ENCODE measurements at places on chromosomes 3 and 15. TPM values are rescaled to one million over a fixed set of nuclear protein-coding genes. Genes with fewer than 3 reads are reported as not detected.

BCHE gene
- 30.8 TPM for total RNA-seq

RTP1 gene
- not detected for total RNA-seq

UNC13C gene
- not detected for total RNA-seq

CASR gene
- 0.16 TPM for total RNA-seq

MYL3 gene
- total RNA-seq: 0.37 TPM

MBD4 gene
- 25.8 TPM for total RNA-seq

DNA sequence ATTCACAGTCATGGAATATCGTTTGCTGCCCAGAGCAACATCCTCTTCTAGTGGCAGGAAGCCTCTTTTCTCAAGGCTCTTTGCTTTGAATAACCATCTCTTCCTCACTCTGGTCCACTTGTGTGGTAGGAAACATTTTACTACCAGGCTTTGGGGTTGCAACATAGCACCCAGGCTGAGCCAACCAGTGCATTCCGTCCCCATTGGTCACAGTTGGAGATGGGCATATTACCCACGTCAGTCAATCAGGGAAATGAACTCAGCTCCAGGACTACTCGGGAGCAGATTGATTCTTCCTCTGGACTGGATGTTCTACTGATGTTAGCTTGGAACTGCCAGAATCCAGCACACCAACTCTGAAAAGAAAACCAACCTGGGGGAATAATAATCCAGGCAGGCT lies 4.2 kb upstream of the PEX5L start:
- H3K36me3 ChIP-seq: no peaks in the 10 kb centered on the region
- DNase-seq: no peak
- no peaks in the 10 kb centered on the region for H3K4me1 ChIP-seq
- H3K27ac ChIP-seq: no peak overlapping the region

DNA sequence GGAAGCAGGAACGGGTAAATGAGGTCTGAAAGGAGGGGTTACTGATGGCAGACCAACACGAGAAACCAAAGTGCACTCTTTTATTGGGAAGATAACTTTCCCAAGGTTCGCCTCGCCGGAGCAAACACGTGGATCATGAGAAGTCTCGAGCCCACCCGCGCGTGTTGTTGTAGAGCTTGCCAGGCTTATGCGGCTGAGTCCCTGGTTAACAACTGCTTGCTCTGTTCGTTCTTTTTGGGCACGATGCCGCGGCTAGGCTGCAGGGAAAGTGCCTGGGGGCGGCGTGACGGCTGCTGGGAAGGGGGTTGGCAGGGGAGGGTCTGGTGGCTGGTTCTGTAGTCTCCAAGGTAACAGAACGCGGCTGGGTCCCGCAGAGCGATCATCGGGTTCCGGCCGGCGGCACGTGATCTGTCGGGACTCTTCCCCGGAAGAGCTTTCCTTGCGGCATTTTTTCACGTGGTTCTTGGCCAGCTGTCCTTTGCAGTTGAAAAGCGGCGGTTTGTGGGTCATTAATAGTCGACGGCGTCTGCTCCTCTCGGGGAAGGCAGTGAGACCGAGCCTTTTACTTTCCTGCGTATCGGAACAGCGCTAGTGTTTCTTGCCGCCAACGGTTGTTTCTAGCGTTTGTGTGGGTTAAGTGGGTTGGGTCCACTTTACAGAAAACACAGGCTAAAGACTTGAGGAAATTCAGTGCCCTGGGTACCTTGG lies 1.5 kb downstream of the MGA start:
- DNase-seq: peak; percentile 76
- no peaks in the 10 kb centered on the region for H3K27me3 ChIP-seq

GRCh38 chr3:128495435-128495970 lies 2.5 kb upstream of the GATA2 start:
- peaks cover 15% of the 10 kb centered on the region for H3K27me3 ChIP-seq
- H3K4me3 ChIP-seq: no peak overlapping the region
- no peak overlapping the region for H3K27ac ChIP-seq
- H3K4me1 ChIP-seq: peaks cover 2% of the 10 kb centered on the region
- no peak for DNase-seq

- no peaks in the 10 kb centered on the region for H3K36me3 ChIP-seq
- H3K27ac ChIP-seq: peak overlapping the region; percentile 93
- peak overlapping the region; percentile 6 for H3K4me3 ChIP-seq
- no peaks in the 10 kb centered on the region for H3K27me3 ChIP-seq
Observed at GRCh38 chr3:105865867-105866350, 2.9 kb downstream of the CBLB start.

DNA sequence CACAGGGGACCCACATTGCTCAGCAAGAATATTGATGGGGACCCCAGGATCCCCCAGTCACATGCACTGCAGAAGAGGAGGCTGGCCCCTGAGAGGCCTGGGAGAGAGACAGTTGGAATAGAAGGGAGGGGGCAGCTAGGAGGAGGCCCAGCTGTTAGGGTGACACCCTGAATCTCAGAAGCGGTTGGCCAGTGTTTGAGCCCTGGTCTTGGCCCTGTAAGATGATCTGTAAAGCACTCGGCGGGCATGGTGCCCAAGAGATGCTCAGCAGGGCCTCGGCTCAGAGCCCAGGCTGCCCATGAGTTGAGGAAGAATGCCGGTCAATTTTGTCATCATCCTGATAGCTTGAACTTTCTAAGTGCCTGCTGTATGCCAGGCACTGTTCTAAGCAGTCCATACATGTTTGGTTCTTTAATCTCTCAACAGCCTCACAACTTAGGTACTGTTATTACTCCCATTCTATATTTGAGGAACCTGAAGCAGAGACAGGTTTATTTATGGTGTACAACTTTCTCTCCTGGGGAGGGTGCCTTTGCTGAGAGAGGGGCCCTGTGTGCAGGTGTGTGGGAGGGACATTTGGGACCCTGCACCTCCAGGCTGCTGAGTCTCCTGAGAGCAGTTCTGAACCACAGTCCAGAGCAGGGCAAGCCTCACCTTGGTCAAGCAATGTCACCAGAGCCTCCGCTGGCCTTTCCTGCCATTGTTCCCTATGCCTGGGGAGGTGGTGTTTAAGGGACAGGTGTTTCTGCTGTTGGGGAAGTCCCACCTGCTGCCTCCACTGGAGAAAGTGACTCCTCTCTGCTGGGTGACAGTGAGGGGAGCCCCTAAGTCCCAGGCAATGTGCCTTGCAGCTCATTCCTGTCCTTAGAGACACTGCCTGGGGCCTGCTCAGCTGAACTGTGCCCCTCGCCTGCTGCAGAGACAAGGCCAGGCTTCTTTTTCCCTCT lies 26.0 kb downstream of the SLC6A6 start:
- no peak overlapping the region for H3K27ac ChIP-seq
- peaks cover 2% of the 10 kb centered on the region for H3K4me1 ChIP-seq
- no peak overlapping the region for H3K4me3 ChIP-seq
- H3K36me3 ChIP-seq: no peaks in the 10 kb centered on the region
- peaks cover 12% of the 10 kb centered on the region for H3K27me3 ChIP-seq
- DNase-seq: no peak

DNA sequence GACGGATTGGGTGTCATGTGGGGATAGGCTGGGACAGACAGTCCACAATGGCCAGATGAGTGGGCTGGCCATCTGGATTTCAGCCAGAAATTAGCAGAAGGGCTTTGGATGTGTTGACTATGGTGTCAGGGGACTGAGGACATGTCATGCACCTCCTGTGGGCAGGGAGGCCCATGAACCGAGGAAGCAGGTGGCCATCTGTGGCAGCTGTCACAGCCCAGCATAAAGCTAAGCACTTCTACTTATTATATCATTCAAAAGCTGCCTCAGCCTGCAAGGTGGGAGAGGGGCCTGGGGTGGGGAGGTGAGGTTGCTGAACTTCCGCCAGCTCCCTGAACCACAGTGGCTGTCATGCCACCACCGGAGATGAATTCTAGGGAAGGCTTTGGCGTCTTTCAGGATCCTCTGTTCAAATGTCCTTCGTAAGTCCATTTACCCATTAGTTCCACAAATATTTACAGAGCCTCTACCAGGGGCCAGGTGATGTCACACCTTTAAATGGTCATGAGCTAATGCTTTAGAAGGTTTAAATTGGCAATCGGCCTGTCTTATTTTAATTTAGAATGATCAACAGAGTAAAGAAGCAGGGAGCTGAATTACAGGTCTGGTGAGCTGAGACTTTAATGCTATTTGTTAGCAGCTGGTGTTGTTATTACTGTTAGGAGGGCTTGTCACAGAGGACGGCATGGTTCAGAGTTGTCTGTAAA lies 23.6 kb upstream of the CAV3 start:
- no peaks in the 10 kb centered on the region for H3K27me3 ChIP-seq
- no peaks in the 10 kb centered on the region for H3K36me3 ChIP-seq
- H3K27ac ChIP-seq: no peak overlapping the region
- H3K4me3 ChIP-seq: no peak overlapping the region

- no peaks in the 10 kb centered on the region for H3K4me1 ChIP-seq
- no peaks in the 10 kb centered on the region for H3K36me3 ChIP-seq
- H3K27ac ChIP-seq: no peak overlapping the region
- no peaks in the 10 kb centered on the region for H3K27me3 ChIP-seq
- no peak overlapping the region for H3K4me3 ChIP-seq
- DNase-seq: no peak
Observed at GRCh38 chr3:156770699-156771414, 55.3 kb upstream of the LEKR1 start.
